ENCODE measurements at places on chromosomes 13 and 19. TPM values are rescaled to one million over a fixed set of nuclear protein-coding genes. Genes with fewer than 3 reads are reported as not detected.

CNMD gene
- not detected for total RNA-seq

ADAMTSL5 gene
- total RNA-seq, result 4.1 TPM

KLHL1 gene
- not detected for total RNA-seq

KIR3DL2 gene
- total RNA-seq, result not detected

ZNF723 gene
- not detected for total RNA-seq

MAP4K1 gene
- 0.53 TPM for total RNA-seq

ZNF787 gene
- total RNA-seq, result 43.4 TPM

GPR12 gene
- total RNA-seq, result not detected

CGB5 gene
- 1.0 TPM for total RNA-seq

DMRTC2 gene
- not detected for total RNA-seq

ZNF30 gene
- 5.9 TPM for total RNA-seq

GPC6 gene
- 6.4 TPM for total RNA-seq

TSHZ3 gene
- total RNA-seq, result 4.2 TPM

ELL gene
- 5.5 TPM for total RNA-seq

MEGF8 gene
- 27.3 TPM for total RNA-seq

MAST1 gene
- 1.9 TPM for total RNA-seq

KATNAL1 gene
- total RNA-seq, result 7.5 TPM

OR4F17 gene
- total RNA-seq, result not detected

NBEA gene
- total RNA-seq, result 2.1 TPM

ZNF235 gene
- 3.0 TPM for total RNA-seq

PLPP2 gene
- 104 TPM for total RNA-seq

FOSB gene
- 15.1 TPM for total RNA-seq

KIR2DL4 gene
- not detected for total RNA-seq

MBD3L3 gene
- total RNA-seq, result not detected

ERCC2 gene
- 13.8 TPM for total RNA-seq

SUPT5H gene
- 183 TPM for total RNA-seq

NALCN gene
- 4.6 TPM for total RNA-seq

HS6ST3 gene
- total RNA-seq, result not detected

SMAD9 gene
- 0.05 TPM for total RNA-seq

PRKCG gene
- total RNA-seq, result 6.6 TPM

UBA52 gene
- total RNA-seq, result 1,167 TPM

CYP2A7 gene
- not detected for total RNA-seq

PTPRS gene
- total RNA-seq, result 21.5 TPM

SLC6A16 gene
- 1.2 TPM for total RNA-seq

PLK5 gene
- not detected for total RNA-seq

CD33 gene
- total RNA-seq, result not detected

MUC16 gene
- total RNA-seq, result 0.08 TPM

ZNF442 gene
- not detected for total RNA-seq

PPP2R1A gene
- total RNA-seq, result 320 TPM

CYP4F12 gene
- total RNA-seq, result 2.1 TPM

TEKTIP1 gene
- not detected for total RNA-seq

SELENOV gene
- total RNA-seq, result not detected

RASAL3 gene
- not detected for total RNA-seq

Data from A549 treated with DMSO at 1 μM for 4 hours (cell line).